ENCODE measurements at places on chromosomes 1 and 21.

GRCh38 chr1:150362721-150363425 lies 1.1 kb upstream of the RPRD2 start:
- DNase-seq = no peak

GRCh38 chr1:38547321-38547720 lies 312.3 kb downstream of the RRAGC start:
- no peak for DNase-seq

GRCh38 chr21:37800456-37801061 lies 115.7 kb downstream of the KCNJ6 start:
- no peak for DNase-seq

DNA sequence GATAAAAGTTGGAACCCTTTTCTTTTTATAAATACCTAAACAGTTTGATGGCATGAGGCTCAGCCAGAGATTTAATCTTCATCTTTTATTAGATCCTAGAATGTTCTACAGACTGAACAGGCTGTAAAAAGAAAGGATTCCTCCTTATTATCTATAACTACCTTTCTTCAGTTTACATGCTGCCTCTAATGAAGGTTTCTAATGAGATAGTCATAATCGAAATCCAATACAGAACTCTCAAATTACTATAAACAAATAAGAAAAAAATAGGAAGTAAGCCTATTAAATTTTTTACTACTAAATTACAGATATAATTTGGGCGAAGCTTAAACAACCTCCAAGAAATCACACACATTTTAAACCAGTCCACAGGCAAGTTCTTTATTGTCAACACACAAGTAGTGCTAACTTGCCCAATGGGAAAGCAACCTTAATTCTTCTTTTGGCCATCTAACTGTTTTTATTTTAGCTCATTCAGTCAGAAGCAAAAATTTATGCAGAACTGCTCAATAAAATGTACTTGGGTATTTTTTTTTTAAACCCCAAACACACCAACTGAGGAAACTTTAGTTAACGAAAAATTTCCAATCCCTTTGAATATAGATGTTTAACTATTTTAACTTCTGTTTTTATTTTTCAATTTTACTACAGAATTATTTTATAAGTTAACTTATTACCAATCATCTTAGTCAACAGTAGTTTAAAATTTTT lies 4.8 kb downstream of the WDR26 start:
- no peak for DNase-seq

DNA sequence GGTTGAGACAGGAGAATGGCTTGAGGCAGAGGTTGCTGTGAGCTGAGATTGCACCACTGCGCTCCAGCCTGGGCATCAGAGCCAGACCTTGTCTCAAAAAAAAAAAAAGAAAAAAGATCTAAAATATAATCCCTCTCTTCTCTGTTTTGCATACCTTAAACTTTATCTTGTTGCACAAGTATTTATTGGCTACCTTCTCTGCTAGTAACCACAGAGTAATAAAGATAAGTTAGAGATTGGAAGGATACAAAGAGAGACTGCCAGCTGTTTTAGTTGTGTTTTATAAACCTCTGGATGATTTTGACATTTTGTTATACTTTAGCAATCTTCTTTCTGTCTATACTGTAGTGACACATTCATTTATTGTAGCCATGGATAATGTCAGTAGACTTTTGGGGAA lies 27.7 kb downstream of the AGO3 start:
- no peak for DNase-seq

- DNase-seq = no peak
Measured at GRCh38 chr1:5297886-5298239, 643.5 kb downstream of the AJAP1 start.

DNA sequence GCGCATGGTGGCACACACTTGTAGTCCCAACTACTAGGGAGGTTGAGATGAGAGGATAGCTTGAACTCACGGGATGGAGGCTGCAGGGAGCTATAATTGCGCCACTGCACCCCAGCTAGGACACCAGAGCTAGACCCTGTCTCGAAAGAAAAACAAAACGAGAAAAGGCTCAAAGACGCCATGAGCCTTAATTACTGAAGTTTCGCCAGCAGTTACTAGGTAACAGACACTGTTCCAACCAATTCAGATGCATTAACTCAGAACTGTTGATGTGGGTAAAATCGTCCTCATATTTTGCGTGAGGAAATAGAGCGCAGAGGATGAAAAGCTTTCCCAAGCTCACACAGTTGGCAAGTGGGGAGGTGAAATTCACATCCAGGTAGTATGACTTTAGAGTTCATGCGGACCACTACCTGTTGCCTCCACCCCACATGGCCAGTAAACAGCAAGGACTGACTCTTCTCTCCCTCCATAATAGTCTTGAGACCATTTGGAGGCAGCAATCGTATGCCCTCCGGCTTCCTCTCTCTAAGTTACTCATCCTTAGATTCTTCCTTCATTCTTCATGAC lies 40.1 kb downstream of the INAVA start:
- DNase-seq = no peak

- peak; percentile 20 for DNase-seq
Measured at GRCh38 chr1:211236633-211237320, 22.4 kb upstream of the RCOR3 start.

- no peak for DNase-seq
Measured at GRCh38 chr1:25727635-25728286, 72.2 kb upstream of the SELENON start.

DNA sequence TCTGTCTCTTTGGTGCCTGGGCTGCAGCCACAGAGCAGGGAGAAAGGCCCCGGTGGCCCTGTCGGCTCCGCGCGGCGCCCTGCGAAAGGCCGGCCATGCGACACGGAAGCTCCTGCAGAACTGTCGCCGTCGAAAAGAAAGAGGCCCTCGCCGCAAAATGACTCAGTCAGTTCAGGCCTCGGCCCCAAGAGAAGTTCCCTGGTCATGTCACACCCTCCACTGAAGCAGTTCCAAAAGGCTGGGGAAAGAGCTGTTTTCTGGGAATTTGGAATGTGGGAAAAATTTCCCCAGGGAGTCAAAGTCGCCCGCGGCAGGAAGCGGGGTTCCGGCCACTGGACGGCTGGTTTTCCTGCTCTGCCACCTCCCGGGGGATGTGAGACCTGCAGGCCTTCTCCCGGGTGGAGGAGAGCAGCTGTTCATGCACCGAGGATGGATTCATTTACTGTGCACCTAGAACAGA lies 115.8 kb upstream of the ZNF678 start:
- no peak for DNase-seq

DNA sequence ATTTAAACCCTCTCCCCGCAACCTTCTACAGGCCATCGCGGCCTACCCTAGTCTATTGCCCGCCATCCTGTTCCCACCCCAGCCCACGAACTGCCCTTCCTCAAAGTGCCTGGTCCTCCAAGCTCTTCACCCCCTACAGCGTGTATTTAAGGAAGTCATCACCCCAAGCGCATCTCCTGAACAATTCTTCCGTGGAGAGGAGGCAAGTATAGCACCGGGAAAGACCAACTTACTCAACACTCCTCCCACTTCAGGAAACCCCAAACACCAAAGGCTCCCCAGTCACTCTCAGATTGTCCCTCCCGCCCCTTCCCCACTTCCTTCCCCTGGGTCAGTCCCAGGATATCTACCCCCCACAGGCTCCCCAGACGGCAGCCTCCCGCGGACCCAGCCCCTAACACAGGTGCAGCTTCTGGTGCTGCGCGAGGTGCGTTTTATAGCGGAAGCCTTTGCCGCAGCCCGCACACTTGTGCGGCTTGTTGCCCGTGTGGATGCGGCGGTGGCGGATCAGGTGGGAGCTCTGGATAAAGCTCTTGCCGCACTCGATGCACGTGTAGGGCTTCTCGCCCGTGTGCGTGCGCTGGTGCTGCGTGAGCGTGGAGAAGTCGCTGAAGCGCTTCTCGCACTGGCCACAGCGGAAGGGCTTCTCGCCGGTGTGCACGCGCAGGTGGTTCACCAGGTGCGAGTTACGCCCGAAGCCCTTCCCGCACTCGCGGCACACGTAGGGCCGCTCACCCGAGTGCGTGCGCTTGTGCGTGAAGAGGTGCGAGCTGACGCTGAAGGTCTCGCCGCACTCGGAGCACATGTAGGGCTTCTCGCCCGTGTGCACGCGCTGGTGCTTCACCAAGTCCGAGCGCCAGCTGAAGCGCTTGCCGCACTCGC lies 25.5 kb downstream of the ZNF697 start:
- DNase-seq = no peak

DNA sequence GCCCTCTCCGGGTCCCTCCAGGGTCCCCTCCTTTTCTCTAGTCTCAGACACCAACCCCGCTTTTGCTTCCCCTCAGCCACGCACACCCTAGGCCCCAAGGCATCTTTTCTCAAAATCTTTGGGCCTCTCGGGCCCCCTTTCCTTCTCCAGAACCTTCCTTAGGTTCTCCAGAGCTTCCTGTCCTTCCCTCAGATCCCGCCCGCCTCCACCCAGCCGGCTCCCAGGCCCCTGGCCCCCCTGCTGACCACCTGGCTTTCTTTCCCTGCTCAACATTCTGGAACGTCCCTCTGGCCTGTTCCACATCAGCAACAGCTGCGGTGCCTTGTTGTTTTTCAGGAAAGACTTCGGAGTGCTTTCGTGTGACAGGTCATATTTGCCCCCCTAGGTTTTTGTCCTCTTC lies 1.2 kb downstream of the ZDHHC18 start:
- DNase-seq = no peak

- no peak for DNase-seq
Measured at GRCh38 chr1:236754525-236755210, 40.4 kb upstream of the MTR start.

DNA sequence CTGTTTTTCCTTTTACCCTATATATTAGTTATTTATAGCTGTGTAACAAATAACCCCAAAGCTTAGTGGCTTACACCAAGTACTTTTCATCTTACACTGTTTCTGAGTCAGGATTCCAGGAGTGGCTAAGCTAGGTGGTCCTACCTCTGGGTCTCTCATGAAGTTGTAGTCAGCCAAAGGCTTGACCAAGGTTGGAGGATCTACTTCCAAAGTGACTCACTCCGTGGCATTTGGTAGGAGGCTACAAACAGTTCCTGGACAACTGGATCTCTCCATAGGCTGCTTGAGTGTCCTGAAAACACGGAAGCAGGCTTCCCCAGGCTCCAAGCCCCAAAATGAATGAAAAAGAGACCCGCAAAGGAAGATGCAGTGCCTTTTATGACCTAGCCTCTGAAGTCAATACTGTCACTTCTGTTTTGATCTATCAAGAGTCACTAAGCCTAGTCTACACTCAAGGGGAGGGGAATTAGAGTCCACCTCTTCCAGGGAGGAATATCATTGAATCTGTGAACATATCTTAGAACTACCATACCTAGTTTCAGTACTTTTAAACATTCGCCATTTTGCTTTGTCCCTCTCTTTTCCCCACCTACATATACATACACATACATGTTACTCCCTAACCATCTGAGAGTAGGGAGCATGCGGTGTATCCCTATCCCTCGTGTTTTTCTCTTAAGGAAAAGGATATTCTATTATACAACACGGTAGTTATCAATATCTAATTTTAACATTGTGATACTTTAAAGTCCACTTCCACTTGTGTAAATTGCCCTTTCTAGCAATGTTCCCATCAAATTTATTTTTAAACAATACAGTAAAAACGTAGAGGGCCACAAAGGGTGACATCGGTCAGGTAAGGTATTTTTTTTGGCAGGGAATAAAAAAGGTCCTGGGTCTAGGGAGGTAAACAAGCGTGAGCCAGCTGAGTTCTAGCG lies 67.2 kb downstream of the SLC35A3 start:
- DNase-seq = peak; percentile 70

DNA sequence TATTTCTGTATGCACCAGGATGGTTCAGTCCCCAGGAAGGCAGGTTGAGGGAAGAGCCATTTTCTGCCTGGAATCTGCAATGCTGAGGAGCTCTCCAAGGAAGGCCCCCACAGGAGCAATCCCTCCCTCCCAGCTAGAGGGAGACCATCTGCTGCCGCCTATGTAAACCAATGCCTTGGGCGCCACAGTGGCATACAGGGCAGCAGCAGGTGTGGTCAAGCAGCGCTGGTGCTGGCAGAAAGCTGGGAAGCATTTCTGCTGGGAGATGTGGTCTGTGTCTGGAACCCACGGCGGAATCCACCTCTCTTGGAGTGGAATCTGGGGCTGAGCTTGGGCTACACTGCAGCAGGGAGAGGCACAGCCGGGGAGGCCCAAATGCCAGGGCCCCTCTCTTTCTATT lies 283.3 kb downstream of the RRAGC start:
- no peak for DNase-seq

DNA sequence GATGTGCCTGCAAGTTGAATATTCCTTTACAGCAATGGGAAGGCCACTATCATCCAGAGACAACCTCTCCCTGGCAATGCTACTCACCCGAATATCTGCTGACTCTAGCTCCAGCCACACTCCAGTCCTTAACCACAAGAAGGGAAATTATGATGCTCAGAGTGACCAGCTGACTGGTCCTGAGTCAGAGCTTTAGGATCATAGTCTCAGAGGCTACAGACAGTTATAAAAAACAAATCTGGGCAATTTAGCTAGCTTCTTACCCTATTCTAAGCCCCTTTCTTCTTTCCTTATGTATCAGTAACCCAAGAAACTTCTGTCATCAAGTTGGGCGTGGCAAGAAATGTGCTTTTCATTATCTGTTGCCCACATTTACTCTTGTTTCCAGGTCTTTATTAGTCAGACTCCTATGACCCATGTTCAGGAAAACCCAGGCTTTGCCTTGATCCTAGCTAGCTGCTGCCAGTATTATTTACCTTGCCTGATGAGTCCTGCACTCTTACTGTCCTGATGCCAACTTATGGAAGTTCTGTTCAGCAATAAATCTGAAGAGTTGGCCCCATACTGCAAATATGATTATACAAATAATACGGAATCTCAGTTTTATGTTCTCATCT lies 207.0 kb downstream of the TTLL7 start:
- DNase-seq = peak; percentile 7

GRCh38 chr1:231638647-231639046 lies 12.1 kb downstream of the DISC1 start:
- peak; percentile 9 for DNase-seq

DNA sequence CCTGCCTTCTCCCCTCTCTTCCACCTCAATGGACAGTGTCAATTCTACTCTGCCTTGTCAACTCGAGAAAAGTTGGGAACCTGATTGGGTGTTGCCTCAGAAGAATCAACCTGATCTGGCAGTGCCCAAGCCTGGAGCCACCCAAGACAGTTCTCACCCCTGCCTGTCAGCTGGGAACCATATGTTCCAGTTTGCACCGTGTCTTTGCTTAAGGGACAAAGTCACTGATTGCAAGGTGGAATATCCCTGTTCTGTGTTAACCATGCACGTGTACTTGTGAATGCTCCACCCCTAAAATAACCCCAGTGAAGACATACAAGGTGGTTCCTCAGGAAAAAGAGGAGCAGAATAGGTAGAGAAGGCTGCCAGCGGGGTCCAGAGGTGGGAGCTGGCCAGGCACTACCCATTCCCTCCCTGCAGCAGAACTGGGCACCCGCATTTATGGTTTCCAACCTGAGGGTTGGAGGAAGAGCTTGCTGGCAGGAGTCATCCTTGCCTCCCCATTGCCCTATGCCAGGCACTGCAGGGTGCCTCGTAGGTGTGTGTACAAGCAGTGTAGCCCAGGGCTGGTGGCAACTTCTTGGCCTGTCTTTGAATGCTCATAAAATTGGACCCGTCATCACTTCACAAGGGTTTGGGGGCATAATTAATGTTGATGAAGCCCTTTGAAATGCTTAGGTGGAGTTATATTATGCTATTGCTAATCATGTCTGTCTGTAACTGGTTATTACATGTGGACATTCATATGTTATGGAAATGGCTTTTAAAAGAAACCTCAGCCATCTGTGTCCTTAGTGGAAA lies 11.3 kb downstream of the NIPAL3 start:
- no peak for DNase-seq

Data from foreskin keratinocyte (primary cell).